T1000 (cell line): ENCODE measurements at places on chromosomes 4 and X.

DNA sequence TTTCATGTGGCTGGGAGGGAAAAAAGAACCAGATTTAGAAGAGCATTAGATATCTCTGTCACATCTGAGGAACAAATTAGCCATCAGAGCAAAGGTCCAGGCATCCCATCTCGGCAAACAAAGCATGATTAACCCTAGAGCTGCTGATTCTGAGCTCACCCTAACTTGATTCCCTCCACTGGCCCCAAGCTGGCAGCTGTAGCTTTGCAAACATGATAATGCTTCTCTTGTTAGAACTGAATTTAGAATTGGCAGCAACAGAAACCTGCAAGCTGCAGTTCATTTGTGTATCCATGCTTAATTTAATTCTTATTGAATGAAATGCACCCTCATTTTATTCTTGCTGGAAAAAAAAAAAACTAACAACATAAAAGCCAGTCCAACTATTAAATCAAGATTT, 289.2 kb downstream of the IL1RAPL1 start:
- DNase-seq, result no peak

DNA sequence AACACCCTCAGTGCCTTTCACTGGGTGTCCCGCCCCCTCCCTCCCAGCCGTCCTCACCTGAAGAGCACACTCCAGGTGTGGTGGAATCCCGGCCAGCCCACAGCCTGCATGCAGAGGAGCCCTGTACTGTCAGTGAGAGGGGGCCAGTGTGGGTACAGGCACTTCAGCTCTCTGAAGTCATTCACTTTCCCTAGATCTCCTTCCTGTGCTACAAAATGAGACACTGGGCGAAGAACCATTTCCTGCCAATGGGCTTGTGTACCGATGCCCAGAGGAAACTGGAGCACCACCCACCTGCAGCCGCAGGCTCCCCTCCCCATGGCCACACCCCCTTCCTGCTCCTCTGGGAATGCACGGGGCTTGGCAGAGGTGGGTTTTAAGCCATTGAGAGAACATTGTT, 73.9 kb upstream of the C4orf50 start:
- no peak for DNase-seq

DNA sequence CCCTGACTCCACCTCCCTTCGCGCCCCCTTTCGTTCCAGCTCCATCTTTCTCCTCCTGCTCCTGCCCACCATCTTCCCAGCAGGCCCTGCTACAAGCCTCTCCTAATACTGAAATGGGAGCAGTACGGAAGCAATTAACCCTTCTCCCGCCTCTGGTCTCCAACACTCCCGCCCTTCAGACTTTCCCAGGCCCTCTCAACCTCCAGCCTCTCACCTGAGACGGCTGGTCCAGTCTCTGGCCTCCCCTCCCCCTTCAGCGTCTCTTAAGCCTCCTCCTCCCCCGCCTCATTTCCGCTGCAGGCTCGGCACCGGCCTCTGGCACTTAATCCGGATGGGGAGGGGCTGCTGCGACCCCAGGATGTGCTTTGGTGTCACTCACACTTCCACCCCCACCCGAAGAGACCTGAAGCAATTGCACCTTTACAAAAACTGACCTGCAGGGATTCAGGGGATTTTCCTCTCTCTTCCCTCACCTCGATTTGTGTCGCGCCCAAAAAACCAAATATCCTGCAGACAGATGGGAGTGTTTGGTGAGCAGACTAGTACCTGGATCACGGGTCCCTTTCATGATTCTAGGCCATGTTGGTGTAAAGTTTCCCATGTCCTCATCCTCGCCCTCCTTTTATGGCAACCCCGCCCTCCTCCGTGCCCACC, 657 bp downstream of the TCEAL8 start:
- DNase-seq, result no peak

DNA sequence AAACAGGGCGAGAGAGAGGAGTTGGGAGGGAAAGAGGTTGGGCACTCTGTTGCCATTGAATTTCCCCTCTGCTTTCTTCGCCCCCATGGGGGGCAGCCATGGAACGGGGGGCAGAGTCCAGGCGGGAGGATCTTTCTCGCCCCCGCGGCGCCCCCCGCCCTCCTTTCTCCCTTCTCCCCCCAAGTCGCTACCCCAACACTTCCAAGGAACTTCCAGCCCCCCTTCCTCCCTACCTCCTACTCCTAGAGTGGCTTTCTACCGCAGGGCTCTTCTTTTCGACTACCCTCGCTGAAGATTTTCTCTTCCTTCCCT, 594 bp upstream of the STAG2 start:
- DNase-seq, result no peak

DNA sequence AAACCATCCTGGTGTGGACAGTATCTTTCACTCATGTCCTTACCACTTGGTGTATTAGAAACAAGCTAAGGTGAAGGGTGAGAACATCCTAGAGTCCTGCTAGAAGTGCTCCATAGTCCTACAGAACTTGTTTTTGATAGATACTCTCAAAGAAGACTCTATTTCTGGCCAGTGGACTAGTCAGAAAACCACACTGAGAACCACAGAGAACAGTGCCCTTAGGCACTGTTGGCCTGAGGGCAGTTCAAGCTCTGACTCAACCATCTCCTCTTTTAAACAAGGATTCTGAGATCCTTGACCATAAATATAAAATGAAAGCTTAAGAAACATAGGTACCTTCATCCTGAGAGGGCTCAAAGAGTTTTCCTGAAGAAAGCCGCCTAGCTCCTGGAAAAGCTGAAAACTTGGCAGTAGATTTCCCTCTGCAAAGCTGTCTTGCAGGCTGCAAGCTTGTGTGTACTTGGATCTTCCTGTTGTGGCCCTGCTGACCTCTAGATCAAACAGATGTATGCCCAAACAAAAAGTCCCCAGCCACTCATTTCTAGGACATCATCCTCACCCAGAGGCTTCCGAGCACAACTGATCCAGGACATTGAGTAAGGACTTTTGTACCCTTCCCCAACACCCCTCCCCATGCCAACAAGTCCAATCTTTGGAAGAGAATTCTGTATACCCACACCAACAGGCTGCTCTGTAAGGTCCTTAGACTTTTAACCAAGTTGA, 111.6 kb upstream of the CXCL13 start:
- peak; percentile 17 for DNase-seq

- no peak for DNase-seq
Observed at GRCh38 chrX:104347860-104348259, 93.1 kb upstream of the ESX1 start.

GRCh38 chr4:142348613-142349021, 497.5 kb downstream of the INPP4B start:
- DNase-seq, result no peak

DNA sequence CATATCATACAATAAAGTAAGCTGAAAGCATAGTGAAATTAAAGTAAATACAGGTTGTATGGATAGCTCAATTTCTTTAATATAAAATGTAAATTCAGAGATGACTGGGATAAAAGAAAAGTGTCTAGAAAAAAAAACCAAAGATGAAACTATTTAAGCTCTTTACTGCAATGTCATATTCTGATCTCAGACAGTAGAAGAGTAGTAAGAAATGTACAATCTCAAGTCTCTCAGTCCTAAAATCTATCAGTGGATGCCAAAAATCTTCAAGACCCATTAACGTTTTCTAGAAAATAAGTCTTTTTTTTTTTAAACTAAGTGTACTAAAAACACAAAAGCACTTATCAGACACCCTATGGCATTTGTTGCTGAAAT, 13.8 kb downstream of the MGARP start:
- no peak for DNase-seq

DNA sequence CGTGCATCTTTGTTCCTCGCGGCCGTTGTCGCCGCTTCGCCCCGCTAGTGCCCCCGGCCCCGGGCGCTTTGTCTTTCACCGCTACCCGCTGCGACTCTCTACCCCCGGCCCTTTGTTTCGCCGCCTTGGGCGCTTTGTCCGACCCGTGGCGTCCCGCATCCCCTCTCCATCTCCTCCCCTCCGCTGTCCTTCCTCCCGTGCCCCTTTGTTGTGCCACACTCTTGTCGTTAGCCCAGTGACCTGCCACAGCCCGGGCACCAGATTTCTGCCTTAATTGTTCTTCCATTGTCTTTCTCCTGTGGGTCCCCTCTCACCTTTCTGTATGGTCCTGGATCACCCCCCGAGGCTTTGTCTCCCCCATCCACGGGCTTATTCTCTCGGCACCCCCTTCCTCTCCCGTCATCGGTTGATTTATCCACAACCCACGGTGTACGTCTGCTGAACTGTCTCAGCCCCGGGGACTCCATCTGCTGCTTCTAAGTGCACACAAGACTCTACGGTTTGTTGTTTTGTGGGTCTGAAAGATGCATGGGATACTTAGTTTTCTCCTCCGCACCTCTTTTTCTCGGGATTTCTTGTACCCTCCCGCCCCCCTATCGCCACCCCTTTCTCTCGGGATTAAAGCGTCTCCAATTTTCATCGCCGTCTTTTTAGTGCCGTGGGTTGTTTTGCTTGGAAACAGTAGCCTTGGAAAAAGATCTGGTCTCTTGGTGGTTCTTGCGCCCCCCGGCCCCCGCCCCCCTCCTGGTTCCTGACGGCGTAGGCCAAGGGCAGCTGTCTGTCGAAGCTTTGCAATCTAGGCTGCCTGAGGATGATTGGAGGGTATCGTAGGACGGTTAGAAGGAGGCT, 783 bp downstream of the RBPJ start:
- DNase-seq, result no peak

GRCh38 chr4:143089847-143090246, 94.9 kb upstream of the USP38 start:
- no peak for DNase-seq

DNA sequence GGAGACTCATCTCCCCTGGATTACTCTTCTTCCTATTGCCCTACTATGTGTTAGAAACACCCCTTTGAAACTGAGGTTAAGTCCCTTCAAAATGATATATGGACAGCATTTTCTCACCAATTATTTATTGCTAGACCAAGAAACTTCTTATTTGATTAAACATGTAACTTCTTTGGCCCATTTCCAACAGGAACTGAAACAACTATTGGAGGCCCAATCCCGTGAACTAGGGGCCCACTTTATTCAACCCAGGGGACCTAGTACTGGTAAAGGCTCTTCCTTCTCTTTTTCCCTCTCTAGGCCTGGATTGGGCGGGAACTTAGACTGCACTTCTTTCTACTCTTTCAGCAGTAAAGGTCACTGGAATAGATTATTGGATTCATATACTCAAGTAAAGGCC, 16.7 kb upstream of the COL25A1 start:
- no peak for DNase-seq

- no peak for DNase-seq
Observed at GRCh38 chr4:79141530-79141929, 184.3 kb downstream of the NAA11 start.

DNA sequence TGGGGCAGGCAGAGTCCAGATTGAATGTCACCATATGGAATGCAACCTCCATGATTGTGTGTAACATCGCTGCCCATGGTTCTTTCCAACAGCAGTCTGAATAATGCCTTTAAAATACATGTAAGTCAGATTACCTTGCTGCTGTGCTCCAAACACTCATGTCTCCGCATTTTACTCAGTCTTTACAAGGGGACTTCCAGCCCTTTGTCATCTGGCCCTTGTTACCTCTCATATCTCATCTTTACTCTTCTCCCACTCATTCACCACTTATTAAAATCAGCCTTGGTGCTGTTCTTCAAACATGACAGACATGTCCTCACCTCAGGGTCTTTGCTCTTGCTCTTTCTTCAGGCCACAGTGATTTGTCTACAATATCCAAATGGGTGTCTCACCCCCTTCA, 200.4 kb upstream of the GYPA start:
- DNase-seq, result no peak

- no peak for DNase-seq
Observed at GRCh38 chr4:4504783-4505182, 37.1 kb downstream of the STX18 start.

GRCh38 chr4:41976775-41977516, 4.6 kb upstream of the DCAF4L1 start:
- DNase-seq, result no peak

- no peak for DNase-seq
Observed at GRCh38 chr4:150007512-150007911, 70.7 kb upstream of the DCLK2 start.

- DNase-seq, result no peak
Observed at GRCh38 chrX:10656214-10656613, 35.8 kb upstream of the MID1 start.

DNA sequence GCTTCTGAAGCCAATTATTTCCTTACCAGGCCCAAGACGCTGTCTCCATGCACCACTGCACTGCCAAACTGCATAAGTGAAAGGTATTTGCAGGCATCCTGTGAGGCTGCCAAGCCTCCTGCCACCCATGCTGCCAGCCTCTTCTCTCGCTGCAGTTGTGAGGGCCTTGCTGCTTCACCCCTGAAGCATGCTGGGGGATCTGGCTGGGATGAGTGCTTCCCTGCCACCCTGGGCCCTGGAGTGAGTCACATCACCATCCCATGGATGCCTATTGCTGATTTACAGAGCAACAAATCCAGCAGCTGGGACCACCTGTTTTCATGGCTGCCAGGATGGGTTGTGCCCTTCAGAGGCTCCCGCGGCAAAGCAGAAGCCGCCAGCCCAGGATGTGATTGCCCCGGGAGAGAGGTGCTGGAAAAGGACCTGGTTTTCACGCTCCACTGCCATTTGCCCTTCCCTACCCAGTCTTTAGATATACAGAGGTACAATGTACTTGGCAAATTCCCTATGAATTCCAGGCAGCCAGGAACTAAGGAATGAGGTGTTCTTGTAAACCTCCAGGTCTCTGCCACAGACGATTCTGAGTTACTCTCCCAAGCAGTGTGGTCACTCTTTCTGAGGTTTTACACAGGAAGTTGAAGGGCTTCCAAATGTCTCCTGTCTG, 41.5 kb upstream of the PTCHD1 start:
- no peak for DNase-seq

GRCh38 chr4:123488916-123489315, 92.3 kb downstream of the SPRY1 start:
- no peak for DNase-seq

DNA sequence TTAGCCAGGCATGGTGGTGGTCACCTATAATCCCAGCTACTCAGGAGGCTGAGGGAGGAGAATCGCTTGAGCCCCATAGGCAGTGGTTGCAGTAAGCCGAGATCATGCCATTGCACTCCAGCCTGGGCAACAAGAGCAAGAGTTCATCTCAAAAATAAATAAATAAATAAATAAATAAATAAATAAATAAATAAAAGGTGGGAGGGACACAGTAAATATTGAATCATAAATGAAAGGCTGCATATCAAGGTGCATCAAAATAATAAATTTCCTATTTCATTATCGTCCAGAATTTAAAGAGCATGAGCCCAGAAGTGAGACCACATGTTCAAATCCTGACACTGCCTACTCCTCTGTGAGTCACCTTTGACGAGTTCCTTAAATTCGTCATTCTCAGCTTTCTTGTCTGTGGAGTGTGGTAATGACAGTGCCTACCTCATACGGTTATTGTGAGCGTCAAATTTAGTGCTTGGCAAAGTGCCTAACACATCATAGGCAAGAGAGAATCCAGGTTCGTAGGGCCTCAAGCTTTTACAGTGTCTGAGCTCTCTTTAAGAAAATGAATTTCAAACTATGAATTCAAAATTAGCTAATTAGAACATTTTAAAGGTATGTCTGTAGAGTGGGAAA, 49.9 kb downstream of the IL15 start:
- no peak for DNase-seq
